ENCODE measurements at places on chromosomes 7 and 10. TPM values are rescaled to one million over a fixed set of nuclear protein-coding genes. Genes with fewer than 3 reads are reported as not detected.

Gene CDHR1
- total RNA-seq = 0.09 TPM

Gene ATOH7
- not detected for total RNA-seq

Gene CALHM1
- total RNA-seq = not detected

Gene IFIT2
- 8.9 TPM for total RNA-seq

Gene ORAI2
- total RNA-seq = 67.6 TPM

Gene PROSER2
- 4.0 TPM for total RNA-seq

Gene CNNM1
- under 0.01 TPM for total RNA-seq

Gene TMEM213
- total RNA-seq = not detected

Gene ZNF777
- 2.5 TPM for total RNA-seq

Gene CPN1
- not detected for total RNA-seq

Gene VSIR
- 6.5 TPM for total RNA-seq

Gene IL15RA
- 9.9 TPM for total RNA-seq

Gene PNLIPRP1
- total RNA-seq = not detected

Gene SLC26A5
- 2.3 TPM for total RNA-seq

Gene PDE6C
- total RNA-seq = not detected
